HCT116 (cell line): ENCODE measurements at places on chromosomes 3 and 15.

DNA sequence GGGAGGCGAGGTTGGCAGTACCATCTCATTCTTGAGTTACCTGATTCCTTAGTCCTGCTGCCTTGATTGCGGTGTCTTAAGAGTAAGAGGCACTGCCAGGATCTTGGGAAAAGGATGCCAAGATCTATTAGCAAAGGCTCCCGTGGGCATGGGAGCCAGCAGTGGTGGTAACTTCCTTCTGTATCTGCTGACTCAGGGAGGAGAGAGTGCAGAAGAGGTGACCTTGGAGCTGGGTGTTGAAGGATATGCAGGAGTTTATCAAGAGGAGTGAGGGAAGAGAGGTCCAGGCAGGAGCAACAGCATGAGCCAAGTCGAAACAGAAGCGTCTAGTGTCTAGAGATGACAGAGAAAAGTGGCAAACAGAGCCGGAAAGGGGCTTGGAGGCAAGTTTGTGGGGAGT is 4.5 kb downstream of the MESP2 start:
- DNase-seq, result no peak

DNA sequence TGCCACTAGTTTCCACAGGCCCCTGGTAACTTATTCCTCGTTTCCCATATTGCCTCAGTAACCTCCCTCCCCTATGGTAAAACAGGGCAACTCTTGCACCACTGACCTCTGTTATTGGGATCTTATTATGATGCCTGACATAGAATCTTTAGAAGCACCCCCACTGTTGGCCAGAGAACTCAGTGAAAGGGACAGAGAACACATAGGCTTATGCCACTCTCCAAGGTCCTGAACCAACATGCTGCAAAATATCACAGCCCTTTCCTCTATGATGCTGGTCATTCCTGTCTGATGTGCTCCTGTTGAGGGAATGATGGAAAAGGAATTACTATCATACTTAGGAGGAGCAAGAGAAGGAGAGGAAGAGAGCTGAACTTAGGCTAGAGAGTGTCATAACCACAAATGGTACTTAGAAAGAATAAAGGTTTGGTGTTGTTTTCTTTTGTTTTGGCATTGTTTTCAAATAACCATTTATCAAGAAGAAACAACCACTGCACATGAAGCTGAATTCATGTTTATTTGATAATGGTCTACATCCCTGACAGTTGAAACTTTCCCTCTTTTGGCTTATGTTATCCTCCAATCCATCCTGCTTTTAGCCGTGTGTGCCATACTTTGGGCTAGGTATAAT is 330.2 kb downstream of the EPHB1 start:
- no peak for DNase-seq

- no peak for DNase-seq
These were observed 177.0 kb downstream of the CACNA2D3 start for GRCh38 chr3:54299169-54299935.

DNA sequence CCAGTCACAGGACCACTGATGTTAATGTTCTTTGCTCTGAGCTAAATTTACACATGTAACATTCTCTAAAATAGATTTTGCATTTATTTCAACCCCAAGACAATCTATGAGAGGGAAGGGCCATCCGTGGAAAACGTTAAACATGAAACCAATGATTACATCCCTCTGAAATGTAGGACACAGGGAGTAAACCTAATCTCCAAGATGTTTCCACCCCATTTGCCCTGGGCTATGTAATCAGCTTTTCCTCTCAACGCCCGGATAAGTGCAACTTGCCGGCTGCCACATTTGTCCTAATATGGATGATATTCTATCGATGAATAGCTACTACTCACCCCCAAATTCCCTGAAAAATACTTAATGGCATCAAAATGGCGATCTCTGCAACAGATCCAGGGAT is 6.4 kb upstream of the FMN1 start:
- DNase-seq, result no peak

- no peak for DNase-seq
These were observed 318.6 kb downstream of the FGF12 start for GRCh38 chr3:192408647-192409200.

DNA sequence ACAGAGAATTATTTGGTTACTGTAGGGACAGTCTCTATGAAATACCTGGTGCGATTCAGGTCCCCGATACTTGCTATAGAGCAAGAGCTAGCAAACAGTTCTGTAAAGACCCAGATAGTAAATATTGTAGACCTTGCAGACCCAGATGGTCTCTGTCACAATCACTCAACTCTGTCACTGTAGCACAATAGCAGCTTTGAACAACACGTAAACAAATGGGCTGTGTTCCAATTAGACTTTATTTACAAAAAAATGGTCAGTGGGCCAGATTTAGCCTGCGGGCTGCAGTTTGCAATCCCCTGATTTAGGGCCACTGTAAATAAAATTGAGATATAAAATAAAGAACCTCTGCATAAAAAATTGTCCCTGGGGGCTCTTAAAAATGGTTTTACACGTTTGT is 127.7 kb downstream of the SV2B start:
- DNase-seq, result no peak

GRCh38 chr15:40108061-40108854 is 421 bp downstream of the BMF start:
- DNase-seq, result no peak
